Smooth muscle cell of the brain vasculature (primary cell): ENCODE measurements at places on chromosomes 7 and 10.

- DNase-seq = no peak
Observed at GRCh38 chr7:111092406-111093236, 1.7 kb downstream of the LRRN3 start.

- no peak for DNase-seq
Observed at GRCh38 chr7:18361756-18362155, 133.8 kb upstream of the HDAC9 start.

GRCh38 chr7:123351516-123352505 lies 152.0 kb upstream of the SLC13A1 start:
- no peak for DNase-seq

GRCh38 chr7:155515318-155515717 lies 31.0 kb downstream of the CNPY1 start:
- DNase-seq = no peak

GRCh38 chr7:33895025-33895804 lies 10.1 kb upstream of the BMPER start:
- DNase-seq = peak; percentile 62

- DNase-seq = no peak
Observed at GRCh38 chr7:1397491-1398327, 61.6 kb downstream of the MICALL2 start.

DNA sequence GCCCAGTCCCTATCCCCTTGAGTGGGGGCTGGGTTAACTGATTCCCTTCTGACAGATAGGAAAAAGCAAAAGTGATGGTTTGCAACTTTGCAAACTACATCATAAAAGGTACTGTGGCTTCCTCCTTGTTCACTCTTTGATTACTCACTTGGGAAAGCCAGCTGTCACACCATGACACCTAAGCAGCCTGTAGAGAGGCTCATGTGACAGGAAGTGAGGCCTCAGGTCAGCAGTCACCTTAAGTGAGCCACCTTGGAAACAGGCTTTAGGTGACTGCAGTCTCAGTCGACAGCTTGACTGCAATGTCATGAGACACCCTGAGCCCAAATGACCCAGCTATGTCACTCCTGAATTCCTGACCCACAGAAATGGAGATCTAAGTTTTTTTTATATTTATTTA lies 4.3 kb upstream of the CHCHD2 start:
- DNase-seq = no peak

DNA sequence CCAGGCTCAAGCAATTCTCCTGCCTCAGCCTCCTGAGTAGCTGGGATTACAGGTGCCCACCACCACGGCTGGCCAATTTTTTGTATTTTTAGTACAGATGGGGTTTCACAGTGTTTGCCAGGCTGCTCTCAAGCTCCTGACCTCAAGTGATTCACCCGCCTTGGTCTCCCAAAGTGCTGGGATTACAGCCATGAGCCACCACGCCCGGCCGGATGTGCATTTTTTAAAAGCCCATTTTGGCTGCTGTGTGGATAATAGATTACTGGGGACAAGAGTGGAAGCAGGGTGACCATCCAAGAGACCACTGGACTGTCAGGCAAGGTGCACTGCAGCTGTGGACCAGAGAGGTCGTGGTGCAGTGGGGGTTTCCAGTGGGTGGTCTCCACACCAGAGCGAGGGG lies 21.4 kb downstream of the HKDC1 start:
- DNase-seq = no peak

DNA sequence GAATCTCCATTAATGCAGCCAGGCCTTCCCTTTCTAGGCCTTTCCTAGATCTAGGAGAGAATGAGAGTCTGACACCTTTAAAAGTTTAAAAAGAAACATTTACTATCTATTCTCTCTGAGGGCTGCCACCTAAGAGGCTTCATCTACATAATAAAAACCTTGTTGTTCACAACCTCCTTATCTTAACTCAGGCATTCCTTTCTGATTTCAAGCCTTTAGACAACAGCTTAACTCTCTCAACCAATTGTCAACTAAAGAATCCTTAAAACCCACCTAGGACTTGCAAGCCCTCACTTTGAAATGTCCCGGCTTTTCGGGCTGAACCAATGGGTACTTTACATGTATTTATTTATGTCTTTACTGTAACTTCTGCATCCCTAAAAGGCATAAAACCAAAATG lies 64.3 kb upstream of the RET start:
- DNase-seq = no peak

GRCh38 chr7:47535704-47536628 lies 45.9 kb downstream of the TNS3 start:
- DNase-seq = no peak

- no peak for DNase-seq
Observed at GRCh38 chr7:26284995-26285632, 6.5 kb upstream of the SNX10 start.

DNA sequence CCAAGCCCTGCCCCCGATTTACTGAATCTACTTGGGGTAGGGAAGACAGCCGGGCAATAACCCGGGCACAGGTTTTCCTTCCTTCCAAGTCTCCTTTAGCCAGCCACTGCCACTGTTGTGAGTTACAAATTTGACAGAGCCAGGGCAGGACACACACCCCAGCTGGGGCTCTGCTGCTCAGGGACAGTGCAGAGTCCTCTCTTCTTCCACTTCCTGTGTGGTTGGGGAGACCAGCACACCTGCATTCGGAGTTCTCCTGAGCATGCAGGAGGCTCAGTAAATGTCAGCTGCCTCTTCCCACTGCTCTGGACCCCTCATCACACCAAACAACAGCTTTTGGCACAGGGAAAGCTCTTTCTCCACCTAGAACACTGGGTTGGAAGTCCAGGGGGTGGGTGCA lies 21.3 kb downstream of the CHST15 start:
- DNase-seq = no peak

DNA sequence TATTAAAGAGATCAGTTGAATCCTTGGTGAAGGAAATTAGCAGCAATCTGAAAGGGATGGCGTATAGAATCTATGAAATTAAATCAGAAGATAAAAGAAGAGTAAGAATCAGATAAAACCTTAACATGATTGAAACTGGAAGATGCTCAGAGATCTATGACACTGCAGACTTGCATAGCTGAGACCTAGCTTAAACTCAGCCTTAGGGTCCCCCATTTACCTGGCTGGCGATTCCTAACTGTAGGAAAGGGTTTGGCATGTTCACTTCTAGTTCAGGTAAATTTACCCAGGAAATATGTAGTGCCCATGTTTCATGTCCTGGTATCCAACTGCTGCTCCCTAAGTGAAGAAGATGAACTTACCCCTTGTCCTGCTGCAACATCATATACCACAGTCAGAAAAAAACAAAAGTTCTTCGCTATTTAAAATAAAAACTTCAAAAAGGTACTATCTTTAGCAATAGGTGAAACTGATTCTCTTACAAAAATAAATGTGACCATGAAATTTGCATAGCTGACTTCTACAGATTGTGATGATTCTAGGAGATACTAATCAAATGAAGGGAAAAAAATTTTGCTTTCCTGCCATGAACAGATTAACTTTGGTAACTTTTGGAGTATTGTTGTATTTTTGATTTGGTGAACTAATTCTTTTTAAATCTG lies 47.8 kb upstream of the TMEM243 start:
- DNase-seq = no peak

DNA sequence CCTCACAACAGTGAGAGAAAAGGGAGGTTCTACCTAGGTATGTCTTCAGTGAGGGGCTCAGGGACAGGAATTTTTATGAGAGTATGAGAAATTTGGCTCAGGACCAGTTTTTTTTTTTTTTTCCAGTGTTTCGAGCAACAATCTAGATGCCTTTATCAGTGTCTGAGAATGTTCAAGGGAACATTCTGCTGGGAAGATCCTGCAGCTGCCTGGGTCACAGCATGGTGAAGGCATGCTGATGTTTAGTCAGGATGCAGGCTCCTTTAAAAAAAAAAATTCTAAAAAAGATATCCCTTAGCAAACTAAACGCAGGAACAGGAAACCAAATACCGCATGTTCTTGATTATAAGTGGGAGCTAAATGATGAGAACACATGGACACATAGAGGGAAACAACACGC lies 31.0 kb downstream of the SBDS start:
- DNase-seq = no peak

DNA sequence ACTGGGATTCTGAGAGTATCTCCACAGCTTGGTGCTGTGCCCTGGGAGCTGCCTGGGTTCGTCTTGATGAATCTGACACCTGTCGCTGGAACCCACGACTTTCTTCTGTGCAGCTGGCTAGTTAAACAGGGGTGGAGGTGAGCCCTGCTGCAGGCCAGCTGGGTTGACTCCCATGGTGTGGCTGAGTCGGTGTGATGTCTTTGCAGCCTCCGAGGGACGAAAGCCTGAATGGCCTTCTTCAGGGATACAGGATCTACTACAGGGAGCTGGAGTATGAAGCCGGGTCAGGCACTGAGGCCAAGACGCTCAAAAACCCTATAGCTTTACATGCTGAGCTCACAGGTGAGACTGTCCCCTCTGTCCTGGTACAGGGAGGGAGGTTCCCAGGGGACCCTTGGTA lies 508.1 kb upstream of the FOXK1 start:
- DNase-seq = no peak

DNA sequence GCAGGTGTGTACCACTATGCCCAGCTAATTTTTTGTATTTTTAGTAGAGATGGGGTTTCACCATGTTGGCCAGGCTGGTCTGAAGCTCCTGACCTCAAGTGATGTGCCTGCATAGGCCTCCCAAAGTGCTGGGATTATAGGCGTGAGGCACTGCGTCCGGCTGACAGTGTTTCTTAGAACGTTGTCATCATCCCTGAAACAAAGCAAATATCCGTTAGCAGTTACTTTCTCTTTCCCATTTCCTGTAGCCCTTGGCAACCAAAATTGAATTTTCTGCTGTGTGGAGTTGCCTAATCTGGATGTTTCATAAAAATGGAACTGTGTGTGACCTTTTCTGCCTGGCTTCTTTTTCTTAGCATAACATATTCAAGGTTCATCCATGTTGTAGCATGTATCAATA lies 22.4 kb downstream of the ZNF33A start:
- DNase-seq = no peak

- DNase-seq = no peak
Observed at GRCh38 chr7:98348726-98349474, 52.0 kb downstream of the BAIAP2L1 start.

DNA sequence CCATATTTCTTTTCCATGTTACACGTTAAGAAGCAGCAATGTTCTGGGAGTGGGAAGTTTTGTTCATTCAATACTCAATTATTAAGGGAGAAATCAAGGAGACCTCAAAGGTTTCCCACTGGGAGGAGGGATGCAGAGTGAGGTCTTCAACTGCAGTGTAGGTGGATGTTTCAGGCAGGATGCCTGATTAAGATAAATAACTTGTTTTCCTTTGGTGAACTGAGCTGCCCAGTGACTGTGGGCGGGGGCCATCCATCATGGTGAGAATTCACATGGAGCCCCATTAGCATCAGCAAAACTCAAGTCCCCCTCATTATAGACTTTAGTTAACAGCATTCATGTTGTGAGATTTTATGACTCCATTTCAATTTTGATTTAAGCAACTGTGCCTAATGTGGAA lies 121.1 kb downstream of the PLPP4 start:
- no peak for DNase-seq
